ENCODE measurements at places on chromosomes 13 and 19.

- no peak for DNase-seq
Measured at GRCh38 chr19:23531231-23531790, 136.0 kb upstream of the ZNF91 start.

- no peak for DNase-seq
Measured at GRCh38 chr13:105920370-105920769, 615.1 kb downstream of the EFNB2 start.

DNA sequence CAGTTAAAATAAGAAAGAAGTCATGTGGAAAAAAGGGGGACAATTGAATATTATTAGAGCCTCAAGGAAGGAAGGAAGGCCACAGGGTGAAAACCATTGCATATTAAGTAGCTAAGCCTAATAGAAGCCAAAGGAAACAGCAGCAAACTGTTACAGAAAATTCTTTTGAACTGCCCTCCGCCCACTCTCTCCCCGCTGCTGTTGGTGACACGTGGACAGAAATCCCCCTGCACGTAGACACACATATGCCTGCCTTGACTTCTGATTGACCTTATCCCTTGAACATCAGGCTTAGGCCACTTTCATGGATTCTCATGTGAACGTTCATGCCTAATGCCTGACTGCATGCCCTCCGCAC is 229.1 kb downstream of the KCNRG start:
- no peak for DNase-seq

DNA sequence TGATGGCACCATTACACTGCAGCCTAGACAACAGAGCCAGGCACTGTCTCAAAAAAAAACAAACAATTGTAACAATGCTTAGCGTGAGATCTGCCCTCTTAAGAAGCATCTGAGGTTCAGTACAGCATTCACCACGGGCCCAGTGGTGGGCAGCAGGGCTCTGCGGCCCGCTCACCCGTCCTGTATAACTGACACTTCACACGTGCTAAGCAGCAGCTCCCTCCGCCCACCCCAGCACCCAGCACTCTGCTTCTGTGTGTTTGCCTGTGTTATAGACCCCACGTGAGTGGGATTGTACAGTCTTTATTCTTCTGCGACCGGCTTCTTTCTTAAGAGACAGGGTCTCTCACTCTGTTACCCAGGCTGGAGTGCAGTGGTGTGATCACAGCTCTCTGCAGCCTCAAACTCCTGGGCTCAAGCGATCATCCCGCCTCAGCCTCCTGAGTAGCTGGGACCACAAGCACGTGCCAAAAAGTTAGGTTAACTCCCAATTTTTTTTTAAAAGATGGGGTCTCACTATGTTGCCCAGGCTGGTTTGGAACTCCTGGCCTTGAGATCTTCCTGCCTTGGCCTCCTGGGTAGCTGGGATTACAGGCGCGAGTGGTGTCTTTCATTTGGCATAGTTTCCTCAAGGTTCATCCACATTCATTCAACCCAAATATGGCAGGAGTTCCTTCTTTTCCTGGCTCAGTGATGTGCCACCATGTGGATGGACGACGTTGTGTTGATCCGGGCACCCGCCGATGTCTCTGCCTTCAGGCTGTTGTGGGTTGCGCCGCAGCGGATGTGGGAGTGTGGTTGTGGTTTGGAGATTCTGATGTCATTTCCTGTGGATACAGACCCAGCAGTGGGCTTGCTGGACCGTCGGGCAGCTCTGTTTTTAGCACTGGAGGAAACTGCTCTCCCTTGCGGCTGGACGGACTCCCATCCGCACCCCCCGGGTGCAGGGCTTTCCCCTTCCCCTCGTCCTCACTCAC is 170.0 kb downstream of the KDM4B start:
- peak; percentile 28 for DNase-seq

DNA sequence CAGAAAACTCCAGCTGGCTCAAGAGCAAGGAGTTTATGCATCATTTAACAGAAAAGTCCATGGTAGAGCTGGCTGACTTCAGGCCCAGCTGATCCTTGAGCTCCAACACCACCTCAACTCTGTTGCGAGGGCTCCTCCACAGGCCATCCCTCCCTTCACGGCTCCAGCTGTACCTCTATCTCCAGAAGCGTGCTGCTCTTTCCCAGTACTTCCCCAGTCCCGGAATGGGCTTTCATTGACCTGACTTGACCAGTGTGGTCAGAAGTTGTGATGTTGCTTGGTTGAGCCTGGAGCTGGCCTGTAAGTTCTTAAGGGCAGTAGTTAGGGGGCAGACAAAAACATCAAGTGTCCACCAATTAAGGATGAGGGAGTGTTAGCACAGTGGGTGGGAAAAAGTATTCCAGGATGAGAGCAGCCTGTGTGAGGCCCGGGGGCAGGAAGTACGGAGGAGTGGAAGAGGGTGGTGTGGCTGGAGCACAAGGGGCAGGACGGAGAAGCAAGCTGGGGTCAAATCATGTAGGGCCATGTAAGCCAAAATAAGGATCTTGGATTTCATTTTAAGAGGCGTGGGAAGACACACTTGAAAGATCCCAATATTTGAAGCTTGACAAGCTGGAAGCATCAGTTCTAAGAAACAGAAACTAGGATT is 24.0 kb downstream of the SKA3 start:
- no peak for DNase-seq

GRCh38 chr19:45498411-45499195 is at the start of gene PPM1N:
Gene PPM1N (plus strand): TSS chr19:45498443. CDS start chr19:45498473, 30 bp downstream.
- no peak for DNase-seq

GRCh38 chr13:42649141-42649540 is 75.2 kb downstream of the TNFSF11 start:
- DNase-seq: no peak

DNA sequence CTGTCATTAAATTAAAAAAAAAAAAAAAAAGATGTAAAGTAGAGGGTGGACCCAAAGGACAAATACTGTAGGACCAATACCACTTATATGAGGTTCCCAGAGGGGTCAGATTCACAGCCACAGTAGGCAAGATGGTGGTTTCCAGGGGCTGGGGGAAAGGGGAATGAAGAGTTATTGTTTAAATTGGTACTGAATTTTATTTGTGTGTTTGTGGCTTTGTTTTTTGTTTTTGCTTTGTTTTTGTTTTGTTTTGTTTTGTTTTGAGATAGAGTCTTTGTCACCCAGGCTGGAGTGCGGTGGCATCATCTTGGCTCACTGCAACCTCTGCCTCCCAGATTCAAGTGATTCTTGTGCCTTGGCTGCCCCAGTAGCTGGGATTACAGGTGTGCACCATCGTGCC is 17.9 kb upstream of the LSM14A start:
- no peak for DNase-seq

- no peak for DNase-seq
Measured at GRCh38 chr13:106350208-106350607, 185.3 kb downstream of the EFNB2 start.

GRCh38 chr19:4064496-4065260 is 2.0 kb downstream of the ZBTB7A start:
- DNase-seq: no peak

DNA sequence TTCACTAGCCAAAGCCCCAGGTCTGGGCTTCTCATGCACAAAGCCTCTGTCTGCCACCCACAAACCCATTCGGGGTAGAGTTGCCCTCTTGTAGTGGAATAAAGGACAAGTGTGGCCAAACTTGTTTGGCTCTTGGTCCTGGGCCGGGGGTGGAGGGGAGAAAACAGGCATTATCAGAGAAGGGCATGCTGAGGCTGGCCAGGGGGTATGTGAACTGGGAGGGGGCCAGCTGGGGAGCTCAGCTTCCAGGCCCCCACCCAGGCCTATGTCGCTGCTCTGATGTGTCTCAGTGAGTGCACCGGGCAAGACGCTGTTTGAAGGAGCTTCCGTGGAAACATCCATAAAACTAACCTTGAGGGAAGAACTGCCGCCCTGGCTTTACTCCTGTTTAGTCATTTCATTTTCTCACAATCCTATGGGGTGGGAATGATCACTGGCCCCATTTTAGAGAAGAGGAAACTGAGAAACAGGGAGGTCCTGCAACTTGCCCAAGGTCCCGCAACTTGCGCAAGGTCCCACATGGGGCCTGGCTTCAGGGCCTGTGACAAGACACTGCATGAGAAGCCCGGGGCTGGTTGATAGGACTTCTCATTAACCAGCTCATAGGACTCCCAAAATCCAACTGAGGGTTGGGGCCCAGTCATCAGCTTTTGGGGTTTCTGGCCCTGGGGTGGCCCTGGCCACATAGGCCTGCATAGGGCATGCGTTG is 30.8 kb downstream of the CCNE1 start:
- DNase-seq: no peak

- no peak for DNase-seq
Measured at GRCh38 chr13:41006978-41007743, 12.0 kb downstream of the ELF1 start.

- no peak for DNase-seq
Measured at GRCh38 chr13:78977311-78977710, 318.4 kb upstream of the OBI1 start.

DNA sequence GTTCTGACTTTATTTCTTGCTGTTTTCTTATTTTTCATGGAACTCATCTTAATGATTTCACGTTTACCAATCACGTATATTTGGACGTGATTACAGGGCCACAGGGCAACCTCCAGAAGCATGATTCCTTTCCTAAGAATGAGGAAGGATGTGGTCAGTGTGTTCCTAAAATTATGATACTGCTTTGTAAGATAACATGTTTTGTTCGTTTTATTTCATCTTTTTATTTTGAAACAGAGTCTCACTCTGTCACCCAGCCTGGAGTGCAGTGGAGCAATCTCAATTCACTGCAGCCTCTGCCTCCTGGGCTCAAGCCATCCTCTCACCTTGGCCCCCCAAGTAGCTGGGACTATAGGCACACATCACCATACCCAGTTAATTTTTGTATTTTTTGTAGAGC is 24.8 kb upstream of the LAIR1 start:
- DNase-seq: no peak

DNA sequence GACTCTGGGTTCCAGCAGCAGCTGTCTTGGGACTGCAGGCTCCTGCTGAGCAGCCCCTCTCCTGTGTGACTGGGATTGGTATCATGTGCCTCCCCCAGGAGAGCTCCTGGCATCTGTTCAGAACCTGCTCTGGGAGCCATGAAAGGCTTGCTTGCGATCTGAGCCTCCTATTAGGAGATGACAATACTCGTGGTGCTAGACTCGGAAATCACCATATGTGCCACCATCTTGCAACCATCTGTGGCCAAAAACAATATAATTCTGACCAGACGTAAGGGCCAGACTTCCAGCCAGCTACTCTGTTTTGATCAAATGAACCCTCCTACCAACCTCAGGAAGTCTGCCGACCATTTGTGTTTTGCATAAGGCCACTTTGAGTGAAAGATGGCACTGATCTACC is 484.7 kb downstream of the IRS2 start:
- no peak for DNase-seq

DNA sequence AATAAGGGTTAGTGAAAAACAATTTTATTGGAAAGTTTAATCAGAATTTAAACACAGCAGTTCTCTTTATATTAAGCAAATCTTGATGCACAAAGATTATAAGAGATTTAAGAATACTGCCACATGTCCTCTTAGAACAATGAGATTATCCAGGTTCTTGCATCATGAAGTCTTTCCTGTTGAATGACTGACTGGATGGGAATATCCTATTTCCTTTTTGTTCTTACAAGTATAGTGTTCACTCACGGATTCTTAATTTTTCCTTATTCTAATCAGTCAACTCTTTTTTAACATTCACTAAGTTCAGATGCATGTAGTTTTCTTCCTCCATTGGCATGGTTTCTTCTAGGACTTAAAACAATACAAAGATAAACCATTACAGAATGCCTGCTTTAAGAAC is 10.1 kb downstream of the URI1 start:
- DNase-seq: no peak

DNA sequence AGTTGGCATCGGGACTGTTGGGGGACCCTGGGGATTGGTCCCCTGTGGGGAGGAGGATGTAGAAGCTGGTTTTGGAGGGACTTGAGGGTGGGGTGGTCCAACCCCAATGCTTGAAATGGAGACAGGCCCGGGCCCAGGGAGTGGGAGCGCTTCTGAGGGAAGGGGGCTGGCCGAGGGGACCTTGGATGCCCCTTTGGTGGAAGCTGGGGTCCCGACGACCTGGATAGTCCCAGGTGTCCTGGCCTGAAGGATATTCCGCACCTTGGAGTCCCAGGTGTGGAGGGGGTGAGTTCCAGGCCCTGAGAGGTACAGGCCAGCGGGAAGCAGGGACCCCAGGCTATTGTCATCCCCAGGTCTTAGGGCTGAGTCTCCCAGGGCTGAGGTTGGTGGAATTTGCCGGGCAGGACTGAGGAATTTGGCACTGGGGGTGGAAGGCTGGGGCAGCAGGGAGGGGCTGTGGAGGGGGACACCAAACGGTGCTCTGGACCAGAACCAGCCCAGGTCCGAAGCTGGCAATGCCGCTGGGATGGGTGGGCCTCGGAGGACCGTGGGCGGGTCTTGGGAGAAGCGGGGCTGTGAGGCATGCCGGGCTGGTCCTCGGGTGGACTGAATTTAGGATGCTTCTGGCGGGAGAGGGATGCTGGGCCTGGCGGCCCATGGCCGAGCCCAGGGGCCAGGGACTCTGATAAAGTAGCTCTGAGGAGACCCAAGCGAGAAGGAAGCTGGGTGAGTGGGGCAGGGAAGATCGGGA is 1.8 kb downstream of the HDGFL2 start:
- no peak for DNase-seq

DNA sequence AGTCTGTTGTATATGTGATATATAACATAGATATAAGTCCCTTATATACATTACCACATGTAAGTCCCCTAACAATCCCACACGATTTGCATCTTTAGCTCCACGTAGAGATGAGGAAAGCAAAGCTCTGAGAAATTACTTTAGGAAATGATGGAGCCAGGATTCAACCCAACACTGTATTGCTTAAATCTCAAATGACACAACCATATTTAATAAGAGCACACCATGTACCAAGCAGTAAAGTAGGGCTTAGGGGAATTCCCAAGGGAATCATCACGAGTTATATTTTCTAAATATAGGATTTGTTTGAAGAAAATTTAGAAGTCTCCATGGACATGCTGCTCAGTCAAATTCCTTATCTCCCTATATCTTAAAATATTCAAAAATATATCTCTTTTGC is 61.3 kb upstream of the POMP start:
- no peak for DNase-seq

- DNase-seq: no peak
Measured at GRCh38 chr13:48950501-48950875, 25.2 kb upstream of the FNDC3A start.

DNA sequence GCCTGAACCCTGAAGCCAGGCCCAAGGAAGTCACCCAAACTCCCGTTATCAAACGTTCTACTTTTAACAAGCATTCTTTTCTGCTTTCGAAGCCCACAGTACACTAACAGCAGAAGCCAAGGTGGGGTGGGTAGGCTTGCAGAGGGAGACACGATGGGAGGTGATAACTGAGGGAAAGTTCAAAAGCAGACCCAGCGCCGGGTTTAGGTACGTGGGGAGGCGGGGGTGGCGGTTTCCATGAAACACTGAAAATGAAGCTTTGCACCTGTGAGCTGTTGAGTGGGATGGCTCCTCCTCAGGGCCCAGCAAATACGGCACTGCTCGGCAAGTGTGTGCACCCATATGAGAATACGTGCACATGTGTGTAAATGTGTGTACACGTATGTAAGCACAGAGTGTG is 49.8 kb downstream of the KLF2 start:
- DNase-seq: no peak
